Activated T-helper 17 cell treated with anti-CD3 and anti-CD28 coated beads, Interleukin-2, amount 50 U/mL, for 72 hours (primary cell): ENCODE measurements at places on chromosomes 1 and 21. TPM values are rescaled to one million over a fixed set of nuclear protein-coding genes. Genes with fewer than 3 reads are reported as not detected.

DNA sequence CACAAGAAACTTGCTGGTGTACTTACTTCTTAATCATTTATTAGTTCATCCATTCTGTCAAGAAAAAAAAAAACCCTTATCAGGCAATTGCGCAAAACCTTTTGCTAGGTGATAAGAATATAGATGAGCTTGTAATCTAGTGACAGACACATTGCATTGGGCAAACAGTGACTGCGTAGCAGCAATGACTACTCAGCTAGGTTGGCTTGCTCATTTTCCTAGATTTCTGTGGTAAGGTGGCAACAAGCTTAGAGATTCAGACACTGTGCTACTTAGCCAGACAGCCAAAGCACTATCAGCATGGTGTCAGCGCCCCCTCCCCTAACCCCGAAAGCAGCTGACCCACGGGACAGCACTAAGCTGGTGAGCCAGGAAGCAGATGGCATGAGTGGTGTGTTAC is 203.1 kb downstream of the BARHL2 start:
- no peak for ATAC-seq

GRCh38 chr21:16873176-16873575 is 639.7 kb upstream of the CXADR start:
- no peak for ATAC-seq

DNA sequence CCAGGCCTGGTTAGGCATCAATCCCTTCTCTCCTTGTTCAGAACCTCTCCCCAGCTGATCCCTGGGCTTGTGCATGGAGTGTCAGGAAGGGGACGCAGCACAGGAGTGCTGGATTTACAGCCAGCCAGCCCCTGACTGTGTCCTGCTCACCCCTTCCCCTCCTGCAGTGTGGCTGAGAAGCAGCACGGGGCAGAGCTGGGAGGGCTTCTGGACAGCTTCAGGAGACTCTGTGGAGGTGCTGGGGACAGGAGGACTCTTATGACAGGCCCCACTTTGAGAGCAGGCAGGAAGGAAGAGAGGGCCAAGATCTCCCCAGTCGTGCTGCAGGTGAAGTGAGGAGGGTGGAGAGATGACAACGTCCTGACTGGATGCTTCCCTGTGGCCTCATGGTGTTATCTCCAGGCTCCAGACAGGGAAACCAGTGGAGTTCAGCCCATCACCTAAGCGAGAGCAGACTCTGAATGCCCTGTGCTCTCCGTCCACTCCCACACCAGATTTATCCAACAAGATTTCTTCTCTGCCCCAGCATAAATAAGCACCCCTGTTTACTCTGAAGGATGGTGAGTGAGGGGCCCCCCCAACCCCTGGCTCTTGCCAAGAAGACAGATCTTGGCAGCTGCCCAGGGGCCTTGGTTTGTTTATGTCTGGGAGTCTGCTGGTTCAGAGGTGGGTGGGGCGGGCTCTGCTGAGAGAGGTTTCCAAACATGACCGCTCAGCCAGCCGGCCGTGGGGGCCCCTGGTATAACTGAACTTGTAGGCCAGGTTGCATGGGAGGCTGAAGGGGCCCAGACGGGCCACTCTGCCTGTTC is 21.3 kb downstream of the TMCC2 start:
- ATAC-seq, result no peak

DNA sequence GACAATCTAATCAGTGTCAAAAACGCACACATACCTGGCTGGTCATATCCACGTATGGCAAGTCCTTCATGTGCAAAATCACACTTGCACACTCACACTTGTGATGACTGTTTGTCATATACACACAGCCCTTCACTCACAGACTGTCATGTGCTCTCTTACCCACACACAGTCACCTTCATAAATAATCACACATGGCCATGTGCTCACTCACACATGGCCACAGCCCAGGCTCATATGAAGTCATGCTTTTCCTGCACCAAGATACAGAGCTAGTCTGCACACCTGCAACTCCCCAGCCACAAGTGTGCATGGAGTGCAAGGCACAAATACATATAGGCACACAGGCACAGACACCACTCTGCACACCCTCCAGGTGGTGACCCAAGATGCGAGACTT is 45.4 kb upstream of the FOXO6 start:
- no peak for ATAC-seq

GRCh38 chr21:44347911-44348451 is 5.4 kb upstream of the TRPM2 start:
- no peak for ATAC-seq

SLC9A1 gene
- 20.6 TPM for total RNA-seq

TFF2 gene
- total RNA-seq, result not detected

CHODL gene
- total RNA-seq, result 0.13 TPM

GPR89B gene
- total RNA-seq, result 13.1 TPM

S100A7A gene
- not detected for total RNA-seq

HP1BP3 gene
- 244 TPM for total RNA-seq
